ENCODE measurements at places on chromosomes 4 and X.

DNA sequence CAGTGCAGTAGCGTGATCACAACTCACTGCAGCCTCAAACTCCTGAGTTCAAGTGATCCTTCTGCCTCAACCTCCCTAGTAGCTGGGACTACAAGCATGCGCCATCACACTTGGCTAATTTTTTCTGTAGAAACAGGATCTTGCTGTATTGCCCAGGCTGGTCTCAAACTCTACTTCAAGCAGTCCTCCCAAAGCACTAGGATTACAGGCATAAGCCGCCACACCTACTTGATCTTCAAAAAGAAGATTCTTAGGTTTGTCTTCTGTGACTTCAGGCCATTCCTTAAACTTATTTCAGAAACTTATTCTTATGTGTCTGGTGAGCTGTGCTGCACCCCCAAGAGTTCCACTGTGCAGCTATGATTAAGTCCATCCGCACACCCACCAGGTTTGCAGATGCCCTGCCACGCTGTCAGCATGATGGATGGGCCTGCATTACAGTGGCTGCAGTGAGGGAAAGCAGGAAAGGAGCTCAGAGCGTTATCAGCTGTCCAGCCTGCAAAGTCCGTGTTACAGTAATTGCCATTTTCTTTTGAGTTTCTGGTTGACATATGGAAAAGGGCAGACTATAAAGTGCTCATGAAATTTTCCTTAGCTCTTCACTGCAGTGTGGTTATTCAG, 146.6 kb downstream of the AASDH start:
- DNase-seq = no peak

DNA sequence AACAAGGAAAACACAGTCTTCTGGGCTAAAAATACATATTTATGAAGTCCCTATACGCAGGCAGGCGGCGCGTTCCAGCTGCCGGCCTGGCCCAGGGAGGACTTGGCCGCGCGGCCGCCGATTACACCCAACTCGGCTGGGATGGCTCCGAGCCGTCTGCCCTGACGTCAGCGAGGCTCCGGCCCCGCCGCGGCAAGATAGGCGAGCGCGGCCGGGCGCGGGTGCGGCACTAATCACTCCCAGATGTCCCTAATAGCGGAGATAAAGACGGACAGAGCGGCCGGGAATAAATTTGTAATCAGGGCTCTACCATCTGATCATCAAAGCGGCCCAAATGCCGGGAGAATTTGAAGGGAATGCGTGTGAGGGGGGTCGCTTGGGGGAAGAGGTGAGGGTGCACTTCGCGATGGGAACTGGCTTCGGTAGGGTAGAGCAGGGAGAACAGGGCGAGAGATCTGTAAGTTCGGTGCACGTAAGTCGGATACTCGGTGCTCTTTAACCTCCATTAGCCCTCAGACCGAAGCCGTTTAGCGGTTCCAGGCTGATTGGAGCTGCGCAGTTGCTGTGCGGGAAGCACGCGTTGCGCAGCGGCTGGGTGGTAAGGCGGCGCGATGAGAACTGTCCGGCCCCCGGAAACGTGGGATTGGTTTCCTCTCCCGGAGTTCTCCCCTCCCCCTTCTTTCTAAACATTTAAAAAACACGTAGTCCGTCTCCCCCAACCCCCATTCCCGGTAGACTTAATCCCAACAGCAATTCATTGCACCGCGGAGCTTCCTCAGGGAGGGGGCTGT, 7.7 kb downstream of the HAND2 start:
- peak; percentile 95 for DNase-seq

- no peak for DNase-seq
Measured at GRCh38 chrX:119622356-119623232, 16.4 kb upstream of the NKRF start.

- no peak for DNase-seq
Measured at GRCh38 chrX:139448996-139449395, 81.5 kb upstream of the F9 start.

- DNase-seq = no peak
Measured at GRCh38 chr4:164056426-164057142, 562.1 kb downstream of the TMA16 start.

GRCh38 chrX:68989865-68990606, 161.2 kb downstream of the EFNB1 start:
- no peak for DNase-seq

- no peak for DNase-seq
Measured at GRCh38 chrX:108735091-108735678, 1.2 kb downstream of the IRS4 start.

DNA sequence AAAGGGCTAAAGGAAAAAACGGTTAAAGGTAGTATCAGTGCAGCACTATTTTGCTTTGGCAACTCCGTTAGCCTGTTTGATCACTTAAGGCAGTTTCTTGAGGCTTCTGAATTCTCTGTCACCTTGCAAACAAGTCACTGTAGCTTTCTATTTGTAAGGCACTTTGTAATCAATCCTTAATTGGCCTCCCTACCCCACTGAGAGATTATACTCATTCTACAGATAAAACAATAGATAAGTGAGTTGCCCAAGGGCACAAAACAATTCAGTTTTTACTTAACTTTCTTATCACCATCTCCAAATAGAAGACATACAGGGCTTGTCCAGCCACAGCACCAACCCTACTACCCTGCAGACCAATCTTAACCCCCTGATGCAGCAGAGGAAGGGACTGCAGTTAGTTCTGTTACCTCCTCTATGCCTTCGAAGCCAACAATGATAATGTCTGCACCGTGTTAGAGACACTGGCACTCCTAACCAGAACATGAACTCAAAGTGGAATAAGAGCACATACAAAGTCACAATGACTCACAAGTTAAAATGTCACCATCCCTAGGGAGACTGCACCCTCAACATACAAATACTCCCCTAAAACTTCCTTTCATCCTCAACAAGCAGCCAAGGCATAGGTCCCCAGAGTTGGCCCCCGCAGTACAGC, 1.7 kb downstream of the TMEM185A start:
- no peak for DNase-seq

GRCh38 chr4:54391104-54391503, 162.0 kb downstream of the PDGFRA start:
- DNase-seq = no peak

- peak; percentile 14 for DNase-seq
Measured at GRCh38 chrX:24494647-24495075, 29.6 kb downstream of the PDK3 start.

- DNase-seq = no peak
Measured at GRCh38 chrX:125544031-125544660, 224.5 kb downstream of the TEX13C start.

- peak; percentile 94 for DNase-seq
Measured at GRCh38 chrX:107731831-107732502, 43.6 kb downstream of the TSC22D3 start.

- no peak for DNase-seq
Measured at GRCh38 chr4:28788929-28789490, 1928.4 kb downstream of the STIM2 start.

DNA sequence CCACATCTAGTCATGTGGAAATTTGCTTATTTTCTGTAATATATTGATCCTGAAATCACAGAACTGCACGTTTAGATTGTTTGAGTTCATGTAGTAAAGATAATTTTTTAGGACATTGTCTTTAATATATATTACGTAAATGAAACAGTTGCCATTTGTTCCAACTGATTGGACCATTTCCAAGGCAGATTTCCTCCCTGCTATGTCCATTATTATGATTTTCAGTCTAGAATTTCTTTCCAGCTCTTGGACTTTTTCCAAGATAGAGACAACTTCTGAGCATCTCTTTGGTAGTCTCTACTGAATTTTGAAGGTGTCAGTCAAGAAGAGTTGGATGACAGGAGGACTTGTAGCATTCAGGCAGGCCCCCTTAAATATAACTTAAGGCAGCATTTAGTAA, 94.6 kb downstream of the STIM2 start:
- DNase-seq = no peak

DNA sequence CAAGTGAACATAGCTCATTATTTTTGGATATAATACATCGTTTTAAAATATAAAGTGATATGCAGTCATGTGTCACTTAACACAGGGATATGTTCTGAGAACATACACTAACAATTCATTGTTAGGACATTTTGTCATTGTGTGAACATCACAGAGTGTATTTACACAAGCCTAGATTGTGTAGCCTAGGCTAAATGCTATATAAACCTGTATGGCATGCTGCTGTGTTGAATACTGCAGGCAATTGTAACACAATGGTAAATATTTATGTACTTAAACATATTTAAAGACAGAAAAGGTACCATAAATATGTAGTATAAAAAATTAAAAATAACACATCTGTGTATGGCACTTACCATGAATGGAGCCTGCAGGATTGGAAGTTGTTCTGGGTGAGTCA, 44.9 kb upstream of the GPRIN3 start:
- no peak for DNase-seq

GRCh38 chrX:25158635-25159034, 142.9 kb upstream of the ARX start:
- no peak for DNase-seq

DNA sequence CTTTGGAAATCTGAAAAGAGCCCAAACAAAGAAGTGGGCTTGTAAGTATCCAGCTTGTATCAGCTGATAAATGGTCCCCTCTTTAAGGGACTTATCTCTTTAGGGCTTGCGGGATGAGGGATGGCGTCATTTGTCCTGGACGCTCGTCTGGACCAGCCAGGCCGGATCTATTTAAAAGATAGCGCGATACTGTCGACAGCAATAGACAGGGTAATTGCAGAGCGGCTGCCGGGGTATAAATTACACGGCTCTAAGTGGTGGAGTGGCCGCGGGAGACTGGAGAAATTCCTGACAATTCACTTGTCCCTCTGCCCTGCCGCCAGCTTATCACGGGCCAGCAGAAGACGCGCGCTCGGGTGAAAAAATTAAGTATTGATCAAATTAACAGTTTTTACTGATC, 90.7 kb downstream of the FAM53A start:
- no peak for DNase-seq

- DNase-seq = no peak
Measured at GRCh38 chr4:120864969-120865368, 57.6 kb downstream of the PRDM5 start.
